Hematopoietic multipotent progenitor cell treated with erythropoietin and hydrocortisone succinate and interleukin-3 and kit ligand, for 8 days (in vitro differentiated cells): ENCODE measurements at places on chromosomes 1 and 21.

DNA sequence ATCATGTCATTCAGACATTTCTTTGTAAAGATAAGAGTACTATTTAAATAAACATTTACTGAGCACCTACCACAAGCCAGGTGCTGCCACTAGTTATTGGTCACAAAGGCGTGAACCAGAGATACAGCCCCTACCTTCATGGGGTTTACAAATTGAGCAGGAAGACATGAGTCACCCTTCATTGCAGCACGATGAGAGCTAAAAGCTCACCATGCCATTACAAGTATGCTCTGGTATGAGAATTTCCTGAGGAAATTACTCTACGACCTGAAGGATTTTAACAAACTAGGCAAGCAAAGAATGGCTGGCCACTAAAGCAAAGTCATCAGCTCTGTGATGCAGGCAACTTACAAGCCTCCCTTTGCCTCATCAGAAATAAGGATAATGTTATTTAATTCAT lies 346.8 kb downstream of the BRINP2 start:
- DNase-seq = no peak

GRCh38 chr21:38114717-38115333 lies 142.0 kb upstream of the KCNJ15 start:
- DNase-seq = no peak

DNA sequence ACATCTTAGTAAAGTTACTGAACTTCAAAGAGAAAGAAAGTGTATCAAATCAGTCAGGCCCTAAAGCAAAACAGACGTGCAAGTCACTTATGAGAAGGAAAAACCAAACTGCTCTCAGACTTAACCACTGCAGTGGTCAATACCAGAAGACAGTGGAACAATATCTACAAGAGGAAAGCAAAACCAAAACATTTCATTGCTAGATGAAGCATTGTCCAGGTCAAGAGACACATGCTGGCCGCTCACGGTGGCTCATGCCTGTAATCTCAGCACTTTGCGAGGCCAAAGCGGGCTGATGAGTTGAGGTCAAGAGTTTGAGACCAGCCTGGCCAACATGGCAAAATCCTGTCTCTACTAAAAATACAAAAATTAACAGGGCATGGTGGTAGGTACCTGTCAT lies 82.0 kb upstream of the MROH9 start:
- DNase-seq = no peak

DNA sequence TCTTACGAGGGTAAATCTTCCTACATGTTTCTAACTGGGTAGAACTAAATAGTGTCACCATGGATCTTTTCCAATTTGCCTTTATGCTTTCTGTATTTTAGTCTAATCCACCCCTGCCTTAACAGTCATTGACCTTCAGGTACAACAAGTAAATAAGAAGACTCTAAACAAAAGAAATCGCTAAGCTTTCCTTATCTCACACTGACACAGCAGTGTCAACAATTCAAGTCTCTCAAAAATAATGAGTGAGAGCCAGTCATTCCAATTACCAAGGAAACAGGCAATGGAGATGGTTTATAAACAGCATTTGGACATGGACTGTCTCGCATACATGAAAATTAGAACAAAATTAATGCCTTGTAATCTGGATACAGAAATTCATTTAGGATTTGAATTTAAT lies 365.8 kb downstream of the VAV3 start:
- DNase-seq = no peak

- DNase-seq = no peak
Measured at GRCh38 chr1:201192261-201192788, 1.7 kb downstream of the IGFN1 start.

DNA sequence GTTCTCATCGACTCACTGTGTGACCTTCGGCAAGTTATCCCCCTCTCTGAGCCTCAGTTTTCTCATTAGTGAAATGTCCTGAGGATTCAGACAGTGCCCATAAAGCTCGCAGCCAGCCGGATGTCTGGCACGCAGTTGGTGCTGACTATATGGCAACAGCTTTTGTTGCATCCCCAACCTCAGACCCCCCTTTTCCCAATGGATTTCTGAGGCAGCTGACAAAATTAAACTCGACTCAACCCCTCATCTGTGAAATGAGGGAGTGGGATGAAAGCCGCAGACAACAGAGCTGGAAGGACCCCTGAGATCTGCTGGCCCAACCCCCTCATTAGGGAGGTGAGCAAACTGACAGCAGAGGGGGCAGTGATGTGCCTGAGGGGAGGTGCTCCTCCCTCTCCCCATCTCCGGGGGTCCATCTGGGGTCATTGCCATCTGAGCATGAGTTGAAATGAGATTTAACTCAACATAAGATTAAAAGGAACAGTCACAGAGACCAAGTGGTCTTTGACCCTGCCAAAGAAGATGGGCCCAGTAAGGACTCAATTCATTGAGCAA lies 40.4 kb downstream of the NKAIN1 start:
- no peak for DNase-seq

DNA sequence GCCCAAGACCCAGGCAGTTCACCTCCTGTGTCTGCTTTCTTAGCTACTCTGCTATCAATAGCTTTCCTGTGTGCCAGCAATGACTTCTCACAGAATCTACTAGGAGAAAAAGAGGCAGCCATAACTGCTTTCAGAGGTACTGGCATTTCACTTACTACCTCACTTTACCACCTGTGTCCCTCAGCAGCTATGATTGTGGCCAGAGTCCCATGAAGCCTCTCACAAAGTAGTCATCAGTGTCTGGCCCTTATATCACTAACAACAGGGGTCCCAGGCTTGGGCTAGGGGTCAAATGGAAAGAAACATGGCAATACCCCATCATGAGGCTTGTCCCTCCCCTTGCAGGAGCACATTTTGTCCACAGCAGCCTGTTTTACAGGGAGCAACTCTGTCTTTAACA lies 62.7 kb upstream of the EPS8L3 start:
- no peak for DNase-seq

GRCh38 chr1:115170961-115171392 lies 81.7 kb upstream of the TSPAN2 start:
- no peak for DNase-seq

DNA sequence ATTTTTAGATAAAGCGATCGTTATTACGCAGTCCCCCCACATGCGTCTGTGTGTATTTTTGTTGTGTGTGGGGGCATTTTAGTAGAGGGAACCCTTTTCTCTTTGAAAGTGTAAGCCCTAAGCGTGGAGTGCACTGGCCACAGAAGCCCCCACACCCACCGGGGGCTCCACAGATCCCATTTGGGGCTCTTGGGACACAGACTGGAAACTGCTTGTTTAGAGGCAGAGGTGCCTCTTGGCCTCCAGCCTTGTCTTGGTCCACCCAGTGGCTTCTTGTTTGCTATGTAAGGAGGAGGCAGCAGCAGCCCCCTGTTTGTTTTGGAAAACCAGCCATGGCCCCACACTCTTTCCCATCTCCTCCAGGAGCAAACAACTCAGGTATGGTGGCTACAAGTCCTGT lies 42.8 kb downstream of the SLC37A1 start:
- no peak for DNase-seq

DNA sequence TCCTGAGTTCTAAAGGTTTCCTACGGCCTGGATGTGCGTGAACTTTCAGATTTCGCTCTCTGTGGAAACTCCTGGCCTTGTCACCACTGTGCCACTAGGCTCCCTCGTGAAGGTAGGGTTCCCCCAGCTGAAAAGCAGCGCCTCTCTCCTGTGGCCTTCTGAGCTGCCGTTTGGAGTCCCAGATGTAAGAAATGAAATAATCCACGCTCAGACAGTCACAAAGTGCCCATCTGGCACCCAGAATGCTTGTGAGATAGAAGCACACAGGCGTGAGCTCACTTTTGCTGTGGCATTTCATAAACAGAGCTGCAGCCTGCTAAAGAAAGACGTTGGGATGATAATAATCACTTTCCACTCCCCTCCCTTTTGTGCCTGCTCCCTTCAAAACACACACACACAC lies 65.8 kb downstream of the LMO4 start:
- peak; percentile 51 for DNase-seq

DNA sequence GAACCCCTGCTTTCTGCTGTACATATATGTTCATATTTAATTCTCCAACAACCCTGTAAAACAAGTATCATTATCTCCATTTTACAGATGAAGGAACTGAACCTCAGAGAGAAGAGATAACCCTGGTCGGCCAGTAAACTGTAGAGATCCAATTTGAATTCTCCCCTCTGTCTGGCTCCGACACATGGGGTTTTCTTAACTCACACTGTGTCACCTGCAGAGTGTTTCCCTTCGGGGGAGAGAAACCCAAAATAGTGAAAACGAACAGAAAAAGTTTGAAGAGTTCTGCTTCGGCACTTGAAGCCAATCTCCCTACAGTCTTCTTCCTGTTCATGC lies 17.4 kb upstream of the BCAR3 start:
- DNase-seq = peak; percentile 64

DNA sequence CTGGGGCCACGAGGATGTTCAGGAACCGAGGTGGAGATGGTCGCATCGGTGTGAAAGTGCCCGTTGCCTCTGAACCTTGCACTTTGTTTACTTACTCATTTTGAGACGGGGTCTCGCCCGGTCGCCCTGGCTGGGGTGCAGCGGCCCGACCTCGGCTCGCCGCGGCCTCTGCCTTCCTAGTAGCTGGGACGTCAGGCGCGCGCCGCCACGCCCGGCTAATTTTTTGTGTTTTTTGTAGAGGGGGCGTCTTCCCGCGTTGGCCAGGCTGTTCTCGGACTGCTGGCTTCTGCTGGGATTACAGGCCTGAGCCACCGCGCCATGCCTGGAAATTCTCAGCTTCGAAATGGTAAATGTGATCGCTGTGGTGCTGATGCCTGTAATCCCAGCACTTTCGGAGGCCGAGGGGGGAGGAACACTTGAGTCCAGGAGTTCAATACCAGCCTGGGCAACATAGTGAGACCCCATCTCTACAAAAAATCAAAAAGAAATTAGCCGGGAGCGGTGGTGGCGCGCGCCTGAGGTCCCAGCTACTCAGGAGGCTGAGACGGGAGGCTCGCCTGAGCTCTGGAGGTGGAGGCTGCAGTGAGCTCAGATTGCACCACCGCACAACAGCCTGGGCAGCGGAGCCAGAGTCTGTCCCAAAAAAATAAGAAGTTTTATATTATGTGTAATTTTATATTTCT lies 684 bp upstream of the MRPL20 start:
- DNase-seq = peak; percentile 54

DNA sequence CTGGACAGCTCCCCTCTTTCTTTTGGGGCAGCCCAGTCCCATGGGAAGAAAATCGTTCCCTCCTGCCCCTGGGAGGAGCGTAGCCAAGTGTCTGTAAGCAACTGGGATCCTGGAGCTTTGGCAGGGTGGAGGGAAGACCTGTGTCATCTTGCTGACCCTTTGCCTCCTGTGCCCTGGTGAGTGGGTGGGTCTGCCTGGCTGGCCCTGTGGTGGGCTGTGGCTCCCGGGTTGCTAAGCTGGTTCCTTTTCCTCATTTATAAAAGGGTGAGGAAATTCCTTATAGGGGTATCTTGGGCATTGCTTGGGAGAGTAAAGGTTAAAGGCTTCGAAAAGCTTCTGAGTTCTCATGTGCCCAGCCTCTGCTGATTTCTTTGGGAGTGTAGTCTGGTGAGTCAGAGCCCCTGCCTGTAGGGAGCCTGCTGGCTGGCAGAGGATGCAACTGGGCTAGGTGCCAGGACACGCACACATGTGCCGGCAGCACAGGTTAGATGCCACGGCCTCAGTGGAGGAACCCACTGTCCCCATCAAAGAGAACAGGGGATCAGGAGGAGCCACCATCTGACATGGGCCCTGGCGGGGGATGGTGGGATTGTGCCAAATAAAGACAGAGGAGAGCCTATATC lies 85.2 kb downstream of the ARHGEF10L start:
- DNase-seq = no peak

DNA sequence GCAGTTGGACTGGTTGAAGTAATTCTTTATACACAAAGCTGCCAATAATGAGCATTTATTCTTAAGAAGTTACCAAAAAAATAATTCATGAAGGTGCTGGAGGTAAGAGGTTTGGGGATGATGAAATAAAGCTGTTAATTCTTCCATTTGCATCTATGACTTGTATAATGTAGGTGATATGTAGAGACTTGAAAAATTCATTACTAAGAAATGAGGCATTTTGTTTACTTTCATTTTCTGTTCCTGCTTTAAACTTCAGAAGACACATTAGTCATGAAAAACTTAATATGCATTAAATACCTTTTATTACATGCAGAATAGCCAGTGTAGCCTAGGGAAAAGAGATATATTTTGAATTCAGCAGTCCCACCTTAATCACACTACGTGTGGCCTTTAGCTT lies 214.2 kb downstream of the SLC44A5 start:
- DNase-seq = no peak

GRCh38 chr1:59831529-59831928 lies 16.8 kb downstream of the HOOK1 start:
- no peak for DNase-seq

- no peak for DNase-seq
Measured at GRCh38 chr1:86201311-86201710, 44.7 kb upstream of the COL24A1 start.

DNA sequence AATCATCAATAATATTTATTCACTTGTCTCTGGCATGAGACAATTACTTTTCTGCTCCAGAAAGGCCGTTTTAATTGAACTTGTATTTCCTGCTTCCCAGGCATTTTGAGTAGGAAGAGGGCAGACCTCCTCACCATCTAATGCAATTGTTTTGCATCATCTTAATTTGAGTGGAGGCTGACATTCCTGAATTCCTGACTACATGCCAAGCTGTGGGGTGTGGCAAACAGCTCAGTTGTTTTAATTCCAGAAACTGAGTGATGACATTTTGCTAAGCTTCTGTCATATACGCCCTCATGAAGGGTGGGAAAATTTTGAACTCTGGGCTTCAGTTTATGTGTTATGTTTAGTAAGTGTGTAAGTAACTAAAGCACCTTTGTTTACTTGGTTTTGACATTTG lies 125.4 kb upstream of the USP25 start:
- DNase-seq = no peak

DNA sequence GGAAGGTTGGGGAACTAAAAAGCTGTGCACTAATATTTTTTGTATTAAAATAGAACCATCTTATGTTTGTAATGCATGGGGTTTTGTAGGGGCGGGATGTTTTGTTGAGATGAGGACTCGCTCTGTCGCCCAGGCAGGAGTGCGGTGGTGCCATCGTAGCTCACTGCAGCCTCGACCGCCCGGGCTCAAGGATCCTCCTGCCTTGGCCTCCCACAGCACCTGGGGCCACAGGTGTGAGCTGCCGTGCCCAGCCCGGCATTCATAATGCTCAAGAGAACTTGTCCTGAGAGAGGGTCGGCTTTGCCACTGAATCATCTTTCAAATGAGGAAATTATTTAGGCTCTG lies 3.0 kb upstream of the C1orf159 start:
- DNase-seq = no peak
